ENCODE measurements at places on chromosomes 1 and 21.
A peak's percentile ranks its signal among the peaks of the same experiment; 100 is the strongest.

DNA sequence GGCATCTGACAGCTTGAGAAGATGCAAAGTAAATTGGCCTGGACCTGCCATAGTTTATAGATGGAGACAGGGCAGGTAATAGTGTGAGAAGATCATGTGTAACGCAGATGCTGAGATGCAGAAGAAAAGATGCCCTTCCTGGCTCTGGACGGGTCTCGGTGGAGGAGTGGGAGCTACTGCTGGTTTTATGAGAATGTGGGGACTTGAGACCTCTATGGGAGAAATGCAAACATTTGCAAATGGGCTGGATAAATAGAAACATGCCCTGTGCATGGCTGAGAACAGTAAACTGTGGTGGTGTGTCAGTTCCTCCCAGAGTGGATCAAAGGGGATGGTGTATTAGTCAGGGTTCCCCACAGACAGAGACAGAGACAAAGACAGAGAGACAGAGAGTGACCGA lies 21.9 kb downstream of the UBASH3A start:
- DNase-seq, result no peak

GRCh38 chr1:68426594-68426993 lies 23.2 kb downstream of the RPE65 start:
- DNase-seq, result no peak

DNA sequence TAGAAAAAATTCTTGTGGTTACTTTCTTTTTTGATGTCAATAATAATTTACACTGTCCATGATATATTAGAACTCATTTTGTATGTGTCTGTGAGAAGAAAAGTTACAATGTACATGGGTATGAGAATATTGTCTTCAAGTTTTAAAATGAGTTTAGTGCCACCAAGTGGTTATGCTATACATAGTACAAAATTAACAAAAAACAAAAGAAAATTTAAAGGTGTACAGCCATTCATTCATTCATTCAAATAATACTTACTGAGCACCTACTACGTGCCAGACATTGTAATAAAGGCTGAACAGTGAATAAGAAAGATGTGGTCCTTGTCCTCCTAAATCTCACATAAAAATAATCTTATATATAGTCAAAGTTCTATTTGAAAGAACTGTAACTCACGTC lies 27.7 kb downstream of the UCHL5 start:
- no peak for DNase-seq

DNA sequence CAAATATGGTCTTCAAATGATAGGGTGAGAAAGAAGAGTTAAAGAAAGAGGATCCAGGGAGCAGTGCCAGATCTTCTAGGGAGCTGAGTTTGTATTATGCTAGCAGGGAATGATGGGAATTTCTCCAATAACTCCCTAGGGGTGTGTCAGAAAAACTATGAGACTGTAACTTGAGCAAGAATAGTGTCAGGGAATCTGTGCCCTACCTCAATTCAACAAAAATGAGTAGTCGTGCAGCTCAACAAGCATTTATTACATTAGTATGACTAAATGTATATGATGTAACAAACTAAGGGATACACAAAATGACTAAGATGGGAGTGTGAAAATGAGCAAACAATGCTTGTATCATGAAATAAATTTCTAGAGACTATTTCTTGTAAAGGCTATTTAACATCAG lies 24.2 kb downstream of the SPAG17 start:
- DNase-seq, result no peak

GRCh38 chr1:55337801-55338447 lies 122.8 kb upstream of the USP24 start:
- DNase-seq, result no peak

GRCh38 chr1:31064718-31065309 lies 703 bp downstream of the PUM1 start:
- peak; percentile 0 for DNase-seq

DNA sequence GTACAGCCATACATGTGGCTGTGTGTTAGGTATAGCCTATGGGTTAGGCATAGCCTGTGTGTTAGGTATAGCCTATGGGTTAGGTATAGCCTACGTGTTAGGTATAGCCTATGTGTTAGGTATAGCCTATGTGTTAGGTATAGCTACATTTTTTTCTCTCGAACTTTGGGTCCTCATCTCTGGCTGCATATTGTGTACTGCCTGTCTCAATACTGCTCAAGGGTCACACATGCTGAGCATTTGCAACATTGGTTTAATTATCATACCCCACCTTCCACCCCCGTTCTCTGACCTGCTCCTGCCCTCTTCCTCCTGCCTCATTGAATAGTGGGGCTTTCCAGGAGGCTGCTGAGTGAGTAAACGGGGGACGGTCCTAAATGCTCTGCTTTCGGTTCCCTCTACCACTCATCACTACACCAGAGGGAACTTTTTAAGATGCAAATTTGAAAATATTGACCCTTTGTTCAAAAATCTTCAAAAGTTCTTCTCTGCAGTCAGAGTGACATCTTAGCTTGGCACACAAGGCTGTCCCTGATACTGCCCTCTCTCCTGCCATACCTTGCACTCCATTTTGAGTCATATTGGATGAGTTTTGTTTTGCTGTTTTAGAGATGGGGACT lies 17.8 kb downstream of the OR2B11 start:
- DNase-seq, result no peak

GRCh38 chr1:110495926-110496600 lies 22.9 kb downstream of the KCNA10 start:
- DNase-seq, result peak; percentile 56

DNA sequence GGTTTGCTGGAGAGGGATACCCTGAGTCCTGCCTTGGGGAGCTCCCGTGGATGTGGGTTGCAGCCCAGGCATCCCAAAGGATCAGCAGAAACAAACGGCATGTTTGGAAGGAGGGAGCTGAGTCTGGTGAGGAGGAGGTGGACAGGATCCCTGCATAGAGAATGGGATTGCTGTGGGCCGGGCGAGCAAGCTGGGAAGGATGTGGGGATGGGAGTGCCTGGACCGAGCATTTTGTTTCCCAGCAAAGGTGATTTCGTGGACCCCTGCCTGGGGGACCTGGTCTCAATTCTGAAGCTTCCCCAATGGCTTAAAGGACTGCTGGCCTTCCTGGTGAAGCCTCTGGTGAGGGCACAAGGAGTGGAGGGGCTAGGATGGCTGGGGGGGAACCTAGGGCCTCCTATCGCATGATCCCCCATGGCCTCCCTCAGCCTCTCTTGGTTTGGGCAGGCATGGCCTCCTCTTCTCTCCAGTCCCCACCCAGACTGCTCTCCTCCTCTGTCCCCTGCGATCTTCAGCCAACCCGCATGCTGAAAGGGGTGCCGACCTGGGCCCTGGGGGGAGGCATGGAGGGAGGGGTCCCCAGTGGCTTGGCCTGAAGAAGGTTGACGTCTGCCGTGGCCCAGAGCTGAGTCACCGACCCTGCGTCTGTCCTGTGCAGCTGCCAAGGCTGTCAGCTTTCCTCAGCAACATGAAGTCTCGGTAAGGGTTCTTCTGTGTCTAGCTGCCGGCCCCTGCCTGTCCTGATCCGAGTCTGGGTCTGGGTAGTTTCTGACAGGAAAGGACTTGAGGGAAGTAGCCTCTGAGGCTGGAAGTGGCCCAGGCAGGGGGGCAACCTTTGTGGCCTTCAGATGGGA lies 16.3 kb downstream of the FAAH start:
- no peak for DNase-seq

DNA sequence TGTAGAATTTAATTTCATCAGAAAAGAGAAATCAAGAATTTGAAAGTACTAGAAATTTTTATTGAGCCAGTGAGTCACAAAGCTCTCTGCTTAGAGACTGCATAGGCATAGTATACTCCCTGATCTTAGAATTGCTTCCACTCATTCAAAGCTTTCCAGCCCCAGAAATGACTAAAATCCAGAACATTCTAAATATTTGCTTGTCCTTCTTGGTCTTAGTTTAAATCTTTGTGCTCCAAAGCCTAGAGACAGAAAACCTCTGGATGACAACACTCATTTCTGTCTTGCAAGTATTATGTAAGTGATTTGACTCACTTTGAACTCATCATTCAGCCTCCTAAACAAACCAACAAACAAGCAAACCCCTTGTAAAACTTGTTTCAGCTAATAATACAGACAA lies 74.2 kb downstream of the PTPRC start:
- no peak for DNase-seq

GRCh38 chr1:1173793-1174415 lies at the start of gene TTLL10:
TTLL10 (plus strand) TSS chr1:1173880; CDS start chr1:1179216, 5,336 bp downstream.
- DNase-seq, result no peak

DNA sequence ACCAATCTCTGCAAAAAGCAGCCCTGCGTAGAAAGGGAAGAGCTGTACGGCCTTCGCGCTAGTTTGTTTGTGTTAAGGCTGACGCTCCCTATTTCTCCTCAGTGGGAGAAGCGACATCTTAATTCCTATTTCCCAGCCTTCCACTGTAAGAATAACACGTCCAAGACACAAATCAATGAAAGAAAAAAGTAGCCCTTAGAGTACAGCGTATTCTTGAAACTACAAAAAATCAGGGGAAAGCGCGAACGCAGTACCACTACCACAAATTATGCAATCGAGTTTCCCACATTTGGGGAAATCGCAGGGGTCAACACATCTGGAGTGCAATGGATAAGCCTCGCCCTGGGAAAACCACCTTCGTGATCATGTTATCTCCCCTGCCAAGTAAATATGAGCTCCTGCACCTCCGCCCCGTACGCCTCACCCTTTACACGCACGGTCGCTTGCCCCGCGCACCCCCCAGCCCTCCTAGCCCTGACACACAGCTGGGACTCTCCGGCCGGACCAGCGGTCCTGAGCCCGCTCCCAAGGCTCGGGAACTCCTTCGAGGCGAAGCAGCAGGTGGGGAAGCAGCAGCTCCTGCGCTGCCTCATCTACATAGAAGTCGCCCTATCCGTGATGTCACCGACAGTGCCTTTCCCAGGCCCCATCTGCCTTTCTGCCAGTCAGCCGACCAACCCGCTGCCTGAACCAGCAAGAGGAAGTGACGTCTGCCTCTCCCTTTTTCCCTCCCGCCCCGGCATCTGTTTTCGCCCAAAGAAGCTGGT lies 94.7 kb downstream of the PPIAL4G start:
- peak; percentile 56 for DNase-seq

- no peak for DNase-seq
Measured at GRCh38 chr1:236207121-236207520, 64.8 kb downstream of the GPR137B start.

- DNase-seq, result no peak
Measured at GRCh38 chr1:173661271-173661670, 8.4 kb downstream of the ANKRD45 start.

DNA sequence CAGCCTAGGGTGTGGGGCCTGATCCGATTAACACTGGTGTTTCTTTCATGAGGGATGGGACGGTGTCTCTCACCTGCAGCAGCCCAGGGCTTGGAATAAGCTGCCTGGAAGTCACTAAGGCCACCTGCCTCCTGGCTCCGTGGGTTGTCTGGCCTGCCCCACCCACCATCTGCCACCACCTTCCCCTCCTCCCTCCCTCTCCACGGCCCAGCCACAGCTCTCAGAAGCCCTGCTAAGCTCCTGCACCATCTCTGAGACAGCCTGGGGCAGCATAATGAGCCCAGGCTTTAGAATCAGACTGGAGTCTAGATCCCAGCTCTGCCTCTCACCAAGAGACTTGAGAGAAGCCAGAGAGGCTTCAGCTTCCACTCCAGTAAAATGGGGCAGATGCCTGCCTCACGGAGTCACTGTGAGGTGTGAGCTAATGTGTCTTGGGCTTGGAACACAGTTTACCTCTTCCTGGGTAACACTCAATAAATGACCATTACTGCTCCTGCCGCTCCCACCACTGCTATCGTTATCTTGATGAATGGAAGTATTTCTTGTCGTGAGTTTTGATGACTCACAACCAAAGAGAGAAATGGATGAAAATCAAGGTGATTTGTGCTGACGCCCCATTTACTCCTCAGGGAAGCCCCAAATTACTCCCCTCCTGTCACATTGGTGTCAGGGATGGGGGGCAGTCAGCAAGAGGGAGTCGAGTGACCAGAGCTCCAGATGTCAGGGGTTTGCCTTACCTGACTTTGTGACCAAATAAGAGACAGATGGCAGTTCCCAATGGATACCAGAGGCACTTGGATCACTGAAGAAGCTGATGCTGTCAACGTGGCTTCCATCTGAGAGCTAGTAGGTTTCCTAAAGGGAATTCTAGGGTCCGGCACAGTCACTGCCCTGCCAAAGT lies 23.5 kb upstream of the C1QA start:
- no peak for DNase-seq

DNA sequence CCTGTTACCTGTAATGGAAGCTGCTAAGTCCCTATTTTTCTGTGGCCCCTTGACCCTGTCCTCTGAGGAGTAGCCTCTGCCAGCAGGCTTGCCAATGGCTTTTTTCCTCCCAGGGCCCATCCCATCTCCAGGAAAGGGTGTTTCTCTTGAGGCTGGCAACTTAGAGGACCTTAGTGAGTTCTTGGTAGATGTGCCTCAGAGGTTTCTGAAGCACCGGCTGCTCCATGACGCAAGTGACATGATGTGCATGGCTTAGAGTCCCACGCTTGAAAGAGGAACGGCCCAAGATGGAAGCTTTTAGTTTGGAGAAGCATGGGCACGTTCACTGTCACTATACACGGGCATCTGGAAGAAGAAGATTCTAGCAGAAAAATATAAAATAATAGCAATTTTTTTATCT lies 63.0 kb downstream of the TGFB2 start:
- DNase-seq, result no peak

DNA sequence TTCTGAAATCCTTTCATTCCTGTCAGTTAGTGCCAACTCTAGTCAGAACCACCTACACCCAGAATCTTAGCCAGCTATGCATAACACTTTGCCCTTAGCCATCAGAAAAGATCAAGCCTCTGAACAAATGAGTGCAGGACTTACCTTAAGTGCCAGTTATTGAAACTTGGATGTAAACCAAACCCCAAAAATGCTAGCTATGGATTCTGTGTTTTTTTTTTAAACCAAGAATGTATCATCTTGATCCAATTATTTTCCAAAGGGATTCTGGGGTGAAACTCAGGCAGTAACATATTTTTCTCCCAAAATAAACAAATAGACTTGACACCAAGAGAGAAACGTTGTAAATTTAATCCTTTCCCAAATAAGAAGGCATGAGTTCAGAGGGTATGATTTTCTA lies 538.6 kb upstream of the ADAMTS5 start:
- DNase-seq, result no peak

DNA sequence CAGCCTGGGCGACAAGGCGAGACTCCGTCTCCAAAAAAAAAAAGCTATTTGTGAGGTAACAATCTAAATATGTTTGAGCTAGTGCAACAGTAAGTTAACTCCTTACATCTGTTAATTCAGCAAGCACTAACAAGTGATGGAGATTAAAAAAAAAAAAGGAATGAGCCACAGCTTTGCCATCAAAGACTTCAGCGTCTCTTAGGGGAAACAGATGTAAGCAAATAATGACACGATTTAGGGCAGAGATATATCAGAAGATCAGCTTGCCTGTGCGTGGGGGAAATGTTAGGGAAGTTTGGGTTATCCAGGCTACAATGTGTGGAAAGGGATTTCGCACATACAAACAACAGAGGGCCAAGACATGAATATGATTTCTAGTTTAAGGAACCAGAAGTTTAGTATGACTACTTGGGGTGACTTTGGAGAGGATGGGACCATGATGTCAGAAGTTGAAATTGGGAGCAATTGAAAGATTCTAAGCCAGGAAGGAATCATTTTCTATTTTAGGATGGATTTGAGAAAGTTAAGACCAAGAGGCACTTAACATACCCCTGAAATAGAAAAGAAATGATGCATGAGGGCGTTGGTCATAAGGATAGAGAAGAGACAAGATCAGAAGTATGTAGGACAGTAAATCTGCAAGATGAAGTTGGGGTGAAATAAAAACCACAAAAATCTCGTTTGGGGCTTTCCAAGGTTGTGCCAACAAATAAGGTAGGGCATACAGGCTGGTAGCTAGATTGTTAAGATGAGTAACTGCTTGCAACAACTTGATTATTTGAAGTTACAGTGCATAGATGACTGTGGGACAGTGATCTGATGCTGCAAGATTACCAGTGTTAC lies 2.4 kb upstream of the BRWD1 start:
- DNase-seq, result no peak

- no peak for DNase-seq
Measured at GRCh38 chr1:49527606-49528305, 496.0 kb downstream of the AGBL4 start.

Measured in stimulated activated CD8-positive, alpha-beta memory T cell treated with anti-CD3 and anti-CD28 coated beads, Interleukin-15, amount 100 ng/mL, for 24 hours (primary cell).